NAMALWA (cell line): ENCODE measurements at places on chromosomes 2 and 18.
A peak's percentile ranks its signal among the peaks of the same experiment; 100 is the strongest.

- DNase-seq, result no peak
Observed at GRCh38 chr2:121231385-121232000, 53.5 kb downstream of the TFCP2L1 start.

DNA sequence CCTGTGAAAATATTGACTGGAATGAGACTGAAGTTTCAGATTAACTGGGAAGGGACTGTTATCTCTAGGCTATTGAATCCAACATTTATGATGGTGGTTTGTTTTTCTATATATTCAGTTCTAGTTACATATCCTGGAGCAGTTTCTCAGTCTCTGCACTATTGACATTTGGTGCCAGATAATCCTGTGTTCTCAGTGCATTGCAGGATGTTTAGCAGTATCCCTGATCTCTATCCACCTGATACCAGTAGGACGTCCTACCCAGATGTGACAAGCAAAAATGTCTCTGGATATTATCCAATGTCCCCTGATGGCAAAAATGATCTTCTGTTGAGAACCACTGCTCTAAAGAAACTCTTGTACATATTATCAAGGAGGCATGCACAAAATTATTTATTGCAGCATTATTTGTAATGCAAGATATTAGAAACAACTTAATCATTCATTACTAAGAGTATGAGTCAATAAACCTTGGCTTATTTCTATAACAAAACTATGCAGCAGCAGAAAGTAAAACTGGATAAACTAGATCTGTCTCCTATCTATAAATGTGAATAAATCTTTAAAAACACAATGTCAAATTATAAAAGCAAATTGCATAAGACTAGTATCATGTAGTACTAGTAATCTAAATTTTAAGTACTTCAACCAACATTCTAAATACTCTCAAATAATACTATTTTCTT, 369.3 kb upstream of the RND3 start:
- no peak for DNase-seq

DNA sequence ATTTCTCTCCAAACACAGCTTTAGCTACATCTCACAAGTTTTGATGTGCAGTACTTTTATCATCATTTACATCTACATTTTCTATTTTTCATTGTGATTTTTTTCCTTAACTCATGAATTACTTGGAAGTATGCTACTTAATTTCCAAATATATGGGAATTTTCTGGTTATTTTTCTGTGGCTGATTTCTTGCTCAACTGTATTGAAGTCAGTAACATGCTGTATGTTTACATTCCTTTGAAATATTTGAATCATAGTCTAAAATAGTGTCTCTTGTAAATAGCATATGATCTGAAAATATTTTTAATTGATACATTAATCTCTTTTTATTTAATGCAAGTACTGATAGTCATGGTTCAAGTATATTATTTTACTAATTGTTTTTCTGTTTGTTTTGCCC, 26.0 kb upstream of the GALNT5 start:
- DNase-seq, result no peak

DNA sequence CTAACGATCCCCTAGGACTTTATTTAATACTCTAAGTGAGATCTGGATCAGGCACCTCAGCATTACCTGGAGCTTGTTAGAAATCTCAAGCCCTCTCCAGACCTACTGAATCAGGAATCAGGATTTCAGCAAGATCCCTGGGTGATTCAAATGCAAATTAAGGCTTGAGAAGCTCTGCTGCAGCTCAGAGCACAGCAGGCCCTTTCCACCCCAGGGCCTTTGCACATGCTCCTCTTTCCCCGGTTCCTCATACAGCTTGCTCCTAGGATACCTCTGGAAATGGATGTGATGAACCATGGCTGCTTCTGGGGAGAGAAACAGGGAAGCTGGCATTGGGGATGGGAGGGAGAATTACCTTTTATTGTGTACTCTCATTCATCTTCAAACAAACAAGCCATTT, 40.3 kb upstream of the MGAT4A start:
- DNase-seq, result no peak

- no peak for DNase-seq
Observed at GRCh38 chr18:58569490-58569911, 59.4 kb downstream of the ALPK2 start.

- DNase-seq, result no peak
Observed at GRCh38 chr2:27756091-27756490, 15.4 kb upstream of the MRPL33 start.

- peak; percentile 85 for DNase-seq
Observed at GRCh38 chr2:61471905-61472805, 1.3 kb upstream of the USP34 start.

DNA sequence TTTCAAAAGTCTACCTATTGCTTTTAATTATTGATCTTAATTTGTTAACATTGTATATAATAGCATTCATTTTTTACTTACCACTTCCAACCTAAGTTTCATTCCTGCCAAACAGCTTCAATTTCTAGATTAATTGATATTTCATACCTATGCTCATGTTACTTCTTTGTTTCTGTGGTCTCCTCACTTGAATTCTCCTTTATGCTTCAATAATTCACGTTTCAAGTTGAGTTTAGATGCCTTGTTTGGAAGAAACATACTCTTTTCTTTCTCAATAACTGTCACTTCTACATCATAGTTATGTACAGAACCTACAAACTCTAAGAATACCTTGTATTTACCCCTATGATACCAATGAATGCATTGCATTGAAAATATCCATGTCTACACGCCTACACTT, 862.2 kb upstream of the LRATD1 start:
- no peak for DNase-seq

- no peak for DNase-seq
Observed at GRCh38 chr2:238644095-238645081, 203.5 kb upstream of the TWIST2 start.

DNA sequence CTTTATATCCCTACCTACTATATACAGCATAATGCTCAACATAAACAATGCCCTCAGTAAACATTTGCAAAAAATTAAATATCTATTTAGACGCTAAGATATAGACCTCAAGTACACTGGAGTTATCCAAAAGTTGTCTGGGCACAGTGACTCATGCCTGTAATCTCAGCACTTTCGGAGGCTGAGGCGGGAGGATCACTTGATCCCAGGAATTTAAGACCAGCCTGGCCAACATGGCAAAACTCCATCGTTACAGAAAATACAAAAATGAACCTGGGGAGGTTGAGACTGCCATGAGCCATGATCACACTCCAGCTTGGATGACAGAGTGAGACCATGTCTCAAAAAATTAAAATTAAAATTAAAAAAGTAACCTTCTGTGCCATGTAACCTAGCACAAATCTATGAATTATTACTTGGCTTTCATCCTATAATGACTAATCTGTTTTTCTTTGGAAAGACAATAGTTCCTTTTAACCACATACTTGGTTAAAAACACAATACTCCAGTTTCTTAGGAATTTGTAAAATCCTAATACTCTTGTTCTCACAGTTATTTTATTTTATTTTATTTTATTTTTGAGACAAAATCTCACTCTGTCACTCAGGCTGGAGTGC, 6.7 kb upstream of the TNFAIP6 start:
- no peak for DNase-seq

DNA sequence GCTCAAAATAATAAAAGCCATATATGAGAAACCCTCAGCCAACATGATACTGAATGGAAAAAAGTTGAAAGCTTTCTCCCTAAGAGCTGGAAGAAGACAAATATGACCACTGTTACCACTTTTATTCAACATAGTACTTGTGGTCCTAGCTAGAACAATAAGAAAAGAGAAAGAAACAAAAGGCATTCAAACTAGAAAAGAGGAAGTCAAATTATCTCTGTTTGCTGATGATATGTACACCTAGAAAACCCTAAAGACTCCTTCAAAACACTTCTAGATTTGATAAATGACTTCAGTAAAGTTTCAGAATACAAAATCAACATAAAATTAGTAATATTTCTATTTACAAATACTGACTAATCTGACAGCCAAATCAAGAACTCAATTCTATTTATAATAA, 328.8 kb upstream of the GCFC2 start:
- DNase-seq, result no peak

GRCh38 chr2:102619414-102620319, at the start of gene SLC9A2:
Gene SLC9A2, plus strand, starts transcription at chr2:102619553. Its CDS starts 296 bp downstream, at chr2:102619849.
- DNase-seq, result no peak

- DNase-seq, result no peak
Observed at GRCh38 chr18:74400813-74401212, 56.3 kb downstream of the DIPK1C start.

DNA sequence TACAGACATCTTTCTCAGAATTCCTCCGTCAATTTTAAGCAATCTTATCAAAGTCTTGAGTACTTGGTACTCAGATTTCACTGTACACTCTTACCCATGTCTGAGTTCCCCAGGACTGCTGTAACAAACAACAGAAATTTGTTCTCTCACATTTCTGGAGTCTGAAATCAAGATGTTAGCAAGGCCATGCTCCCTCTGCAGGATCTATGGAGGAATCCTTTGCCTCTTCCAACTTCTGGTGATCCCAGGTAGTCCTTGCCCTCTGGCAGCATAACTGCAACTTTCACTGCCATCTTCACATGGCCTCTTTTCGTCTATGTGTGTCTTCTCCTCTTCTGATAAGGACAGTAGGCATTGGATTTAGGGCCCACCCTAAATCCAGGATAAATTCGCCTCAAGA, 17.1 kb upstream of the CACNB4 start:
- no peak for DNase-seq
